Activated effector memory CD4-positive, alpha-beta T cell treated with anti-CD3 and anti-CD28 coated beads, Interleukin-2, amount 50 U/mL, for 16 hours (primary cell): ENCODE measurements at places on chromosomes 2 and 18.

- no peak for DNase-seq
These were observed 39.4 kb upstream of the TPO start for GRCh38 chr2:1373830-1374229.

DNA sequence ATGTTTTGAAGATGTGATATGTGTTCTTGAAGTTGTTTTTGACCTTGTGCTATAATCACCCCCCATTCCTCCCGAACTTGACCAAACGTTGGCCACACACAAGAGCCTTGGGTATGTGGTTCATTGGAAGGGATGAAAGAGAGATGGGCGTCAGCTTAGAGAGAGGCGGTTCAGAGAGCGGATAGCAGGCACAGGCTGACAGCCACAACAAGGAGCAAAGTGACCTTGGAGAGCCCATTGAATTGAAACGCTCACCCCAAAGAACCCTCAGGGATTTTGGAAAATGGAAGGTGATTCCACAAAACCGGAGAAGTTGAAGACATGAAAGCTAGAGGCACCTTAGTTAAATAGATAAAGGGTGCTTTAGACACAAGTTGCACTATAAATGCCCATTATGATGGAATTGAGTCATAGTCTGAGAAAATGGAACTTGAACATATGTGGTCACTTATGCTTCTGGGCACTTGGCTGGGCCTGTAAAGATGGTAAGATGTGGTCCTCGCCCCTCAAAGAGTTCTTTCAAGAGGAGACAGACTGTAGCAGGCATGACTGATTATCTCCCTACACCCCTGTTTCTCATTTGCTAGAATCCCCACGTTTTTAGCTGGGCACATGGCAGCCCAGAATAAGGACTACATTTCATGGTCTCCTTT, 188.5 kb upstream of the HAAO start:
- peak; percentile 17 for DNase-seq

DNA sequence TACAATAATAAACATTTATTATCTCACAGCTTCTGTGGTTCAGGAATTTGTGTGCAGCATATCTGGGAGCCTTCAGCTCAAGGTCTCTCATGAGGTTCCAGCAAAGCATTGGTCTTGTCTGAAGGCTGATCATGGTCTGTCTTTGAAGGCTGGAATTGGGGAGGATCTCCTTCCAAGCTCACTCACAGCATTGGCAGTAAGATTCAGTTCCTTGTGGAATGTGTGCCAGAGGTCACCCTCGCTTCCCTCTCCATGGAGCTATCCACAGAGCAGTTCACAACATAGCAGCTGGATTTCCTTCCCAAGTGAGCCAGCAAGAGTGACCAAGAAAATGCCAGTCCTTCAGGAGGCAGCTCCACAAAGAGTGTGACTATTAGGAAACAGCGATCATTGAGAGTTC, 202.2 kb upstream of the ST6GAL2 start:
- no peak for DNase-seq

DNA sequence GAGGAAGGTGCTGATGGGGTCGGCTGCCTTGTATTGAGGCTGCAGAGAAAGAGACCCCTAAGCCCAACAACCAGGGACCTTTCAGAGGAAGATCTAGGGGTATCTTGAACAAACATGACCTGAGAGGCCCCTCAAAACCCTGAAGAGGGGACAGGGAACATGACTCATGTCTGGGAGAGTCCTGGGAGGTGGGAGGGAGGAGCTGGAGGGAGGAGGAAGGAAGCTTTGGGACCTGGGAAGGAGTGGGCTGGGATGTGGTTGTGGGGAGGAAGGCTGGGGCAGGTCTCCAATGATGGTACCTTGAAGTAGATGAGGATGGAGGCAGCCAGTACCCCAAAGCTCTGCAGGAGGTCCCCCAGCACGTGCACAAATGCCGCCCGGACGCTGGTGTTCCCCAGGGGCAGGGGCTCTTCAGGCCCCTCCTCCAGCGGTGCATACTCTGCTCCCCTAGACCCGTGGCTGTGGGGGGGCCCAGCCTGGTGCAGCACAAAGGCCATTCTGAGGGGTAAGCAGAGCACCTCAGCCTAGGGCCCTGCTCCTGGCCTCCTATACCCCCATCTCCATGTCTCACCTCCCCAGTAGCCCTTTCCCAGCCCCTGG, 5.9 kb downstream of the SLC30A3 start:
- no peak for DNase-seq

- no peak for DNase-seq
These were observed 124.7 kb downstream of the HDAC4 start for GRCh38 chr2:239275847-239276831.

- DNase-seq, result no peak
These were observed 16.5 kb downstream of the ABI2 start for GRCh38 chr2:203344667-203345066.

- no peak for DNase-seq
These were observed 98.5 kb downstream of the MYOM1 start for GRCh38 chr18:3121259-3121658.

GRCh38 chr2:127193164-127193966, 26.7 kb downstream of the CYP27C1 start:
- DNase-seq, result no peak

- DNase-seq, result no peak
These were observed 382.3 kb upstream of the NXPH2 start for GRCh38 chr2:139162456-139162855.

DNA sequence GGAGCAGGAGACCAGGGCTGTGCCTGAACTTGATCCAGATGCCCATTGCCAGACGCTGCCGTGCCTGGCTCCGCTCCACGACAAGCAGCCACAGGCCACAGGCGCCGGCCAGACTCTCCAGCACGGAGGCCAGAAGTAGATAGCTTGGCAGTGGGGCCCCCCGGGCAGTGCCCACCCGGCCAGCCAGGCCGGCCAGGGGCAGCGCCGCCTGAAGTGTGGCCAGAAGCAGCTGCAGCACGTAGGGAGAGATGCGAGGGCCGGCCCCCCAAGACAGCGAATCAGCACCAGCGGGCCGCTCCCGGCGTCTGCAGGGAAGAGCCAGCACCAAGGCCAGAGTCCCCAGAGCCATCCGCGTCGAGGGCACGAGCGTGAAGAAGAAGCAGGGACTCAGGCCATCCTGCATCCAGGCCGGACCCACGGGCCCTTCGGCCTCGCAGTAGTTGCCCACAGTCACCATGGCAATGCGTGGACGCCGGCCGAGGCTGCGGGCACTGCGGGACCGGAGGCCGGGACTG, 484 bp downstream of the ABCB6 start:
- no peak for DNase-seq

GRCh38 chr2:59301466-59302402, 1060.6 kb upstream of the FANCL start:
- DNase-seq, result no peak

- no peak for DNase-seq
These were observed 462.7 kb downstream of the TGIF1 start for GRCh38 chr18:3912705-3913104.

DNA sequence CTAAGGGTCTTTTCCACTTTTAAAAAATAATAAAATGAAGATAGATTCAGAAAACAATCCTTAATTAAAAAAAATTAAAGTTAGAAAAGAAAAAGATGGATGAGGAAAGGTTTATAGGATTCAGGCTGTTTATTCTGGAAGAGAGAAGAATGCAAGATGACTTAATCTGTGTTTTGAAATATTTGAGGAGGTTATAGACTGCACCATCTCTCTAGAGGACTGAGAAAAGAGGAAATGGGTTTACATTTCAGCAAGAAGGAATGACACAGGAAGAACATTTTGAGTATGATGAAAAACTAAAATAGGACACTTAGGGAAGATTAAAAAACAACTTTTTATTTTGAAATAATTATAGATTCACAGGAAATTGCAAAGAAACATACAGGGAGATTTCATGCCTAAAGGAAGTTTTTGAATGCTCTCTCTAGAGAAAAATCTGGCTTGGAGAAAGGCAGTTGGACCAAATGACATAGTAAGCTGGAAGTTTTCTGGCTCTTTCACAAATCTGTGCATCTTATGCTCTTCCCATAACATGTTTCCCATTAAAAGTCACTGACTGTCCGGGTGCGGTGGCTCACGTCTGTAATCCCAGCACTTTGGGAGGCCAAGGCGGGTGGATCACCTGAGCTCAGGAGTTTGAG, 75.0 kb downstream of the CERS6 start:
- no peak for DNase-seq

DNA sequence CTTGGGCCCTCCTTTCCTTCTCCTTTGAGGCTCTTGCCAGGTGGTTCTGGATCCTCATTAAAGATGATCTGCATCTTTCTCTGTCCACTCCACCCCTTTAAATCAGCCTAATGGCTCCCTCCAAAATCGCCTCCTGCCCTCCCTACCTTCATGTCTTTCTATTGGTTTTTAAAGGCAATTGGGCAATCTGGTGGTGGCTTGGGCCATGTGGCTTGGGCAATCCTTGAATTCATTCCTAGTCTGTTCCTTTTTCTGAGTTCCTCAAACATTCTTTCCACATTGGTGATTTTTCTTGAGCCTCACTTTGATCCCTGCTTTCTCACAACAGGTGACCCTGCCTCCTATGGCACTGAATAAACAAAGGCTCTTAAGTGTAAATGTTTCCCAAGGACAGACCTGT, 266.2 kb upstream of the REV1 start:
- DNase-seq, result no peak

GRCh38 chr18:6876641-6877041, 147.1 kb downstream of the ARHGAP28 start:
- no peak for DNase-seq

- peak; percentile 36 for DNase-seq
These were observed 27.9 kb upstream of the GLI2 start for GRCh38 chr2:120707816-120708215.

- no peak for DNase-seq
These were observed 14.4 kb upstream of the TMEM131 start for GRCh38 chr2:98009887-98010760.

GRCh38 chr18:46764586-46764985, 7.7 kb upstream of the ST8SIA5 start:
- no peak for DNase-seq

GRCh38 chr2:15809404-15809803, 130.9 kb upstream of the MYCN start:
- no peak for DNase-seq

DNA sequence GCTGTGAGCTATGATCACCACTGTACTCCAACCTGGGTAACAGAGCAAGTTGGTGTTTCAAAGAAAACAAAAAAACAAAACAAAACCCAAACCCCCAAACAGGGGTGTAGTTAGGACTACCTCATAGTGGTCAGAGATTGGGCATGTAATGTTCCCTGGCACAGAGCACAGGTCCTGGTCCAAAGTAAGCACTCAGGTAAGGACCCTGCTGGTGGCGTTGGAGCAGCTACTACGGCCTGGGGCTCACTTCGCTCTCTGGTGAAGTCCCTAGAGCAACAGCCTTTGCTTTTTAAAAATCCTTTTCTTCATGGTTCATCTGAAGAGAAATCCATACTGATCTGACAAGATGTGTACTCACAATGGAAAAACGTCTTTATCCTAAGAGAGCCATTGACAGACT, 130.4 kb downstream of the ZNF236 start:
- no peak for DNase-seq

GRCh38 chr2:53527056-53527455, 240.5 kb upstream of the CHAC2 start:
- no peak for DNase-seq

GRCh38 chr2:190812506-190813294, 67.9 kb upstream of the GLS start:
- no peak for DNase-seq

DNA sequence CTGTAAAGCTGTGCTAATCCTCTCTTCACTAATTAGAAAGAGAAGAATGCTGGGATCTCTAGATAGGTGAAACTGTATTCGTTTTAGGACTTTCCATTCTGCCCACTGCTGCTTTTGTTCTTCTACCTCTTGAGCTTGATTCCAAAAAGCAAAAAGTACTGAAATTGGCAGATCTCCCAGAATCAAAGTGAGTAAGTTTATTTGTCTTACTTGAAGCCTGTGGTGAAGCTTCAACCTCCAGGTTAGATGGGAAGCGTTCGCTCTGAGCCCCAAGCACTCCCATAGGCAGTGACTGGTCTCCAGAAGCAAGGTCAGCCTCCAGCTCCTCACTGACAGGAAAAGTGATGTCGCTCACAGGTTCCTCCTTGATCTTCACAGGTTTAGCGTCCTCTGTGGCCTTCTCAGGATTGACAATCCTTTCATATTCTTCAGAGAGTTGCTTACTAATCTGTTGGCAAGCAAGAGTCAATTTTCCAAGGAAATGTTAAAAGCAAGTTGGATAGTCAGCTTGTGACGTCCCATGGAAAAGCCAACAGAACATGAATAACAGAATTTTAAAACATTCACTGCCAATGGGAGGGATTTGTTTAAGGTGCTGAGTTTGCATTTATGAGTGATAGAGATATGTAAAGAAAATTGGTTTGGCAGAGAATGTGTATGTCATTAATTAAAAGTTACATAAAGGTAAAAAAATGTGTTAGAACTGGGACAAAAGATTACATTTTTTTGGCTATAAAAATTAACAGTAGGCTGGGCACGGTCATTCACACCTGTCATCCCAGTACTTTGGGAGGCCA, 8.1 kb downstream of the SUPT7L start:
- no peak for DNase-seq

GRCh38 chr2:121134728-121135127, 150.3 kb downstream of the TFCP2L1 start:
- no peak for DNase-seq

DNA sequence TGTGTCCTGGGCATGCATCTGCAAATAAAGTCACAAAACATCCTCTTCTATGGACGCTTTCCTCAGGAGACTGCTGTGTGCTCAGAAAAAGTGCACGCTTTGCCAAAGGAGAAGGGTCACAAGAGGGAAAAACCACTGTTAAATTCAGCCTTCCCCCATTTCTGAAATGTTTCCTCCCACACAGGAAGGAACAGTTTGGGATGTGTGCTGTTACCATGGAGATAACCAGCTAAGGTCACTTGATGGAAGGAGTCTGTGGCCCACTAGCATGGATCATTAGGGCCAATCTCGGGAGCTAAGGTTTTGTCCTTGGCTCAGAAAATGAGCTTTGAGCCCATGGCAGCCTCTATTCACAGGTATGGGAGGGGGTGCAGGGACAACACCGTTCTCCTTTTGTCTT, 5.6 kb downstream of the KCNE4 start:
- no peak for DNase-seq

GRCh38 chr2:11357428-11357972, 13.1 kb upstream of the ROCK2 start:
- no peak for DNase-seq

- DNase-seq, result peak; percentile 42
These were observed 27.6 kb downstream of the CIB4 start for GRCh38 chr2:26613241-26614215.

GRCh38 chr2:16763493-16763899, 97.9 kb upstream of the CYRIA start:
- DNase-seq, result no peak

- DNase-seq, result peak; percentile 28
These were observed 77.0 kb upstream of the ATL2 start for GRCh38 chr2:38454081-38454480.

DNA sequence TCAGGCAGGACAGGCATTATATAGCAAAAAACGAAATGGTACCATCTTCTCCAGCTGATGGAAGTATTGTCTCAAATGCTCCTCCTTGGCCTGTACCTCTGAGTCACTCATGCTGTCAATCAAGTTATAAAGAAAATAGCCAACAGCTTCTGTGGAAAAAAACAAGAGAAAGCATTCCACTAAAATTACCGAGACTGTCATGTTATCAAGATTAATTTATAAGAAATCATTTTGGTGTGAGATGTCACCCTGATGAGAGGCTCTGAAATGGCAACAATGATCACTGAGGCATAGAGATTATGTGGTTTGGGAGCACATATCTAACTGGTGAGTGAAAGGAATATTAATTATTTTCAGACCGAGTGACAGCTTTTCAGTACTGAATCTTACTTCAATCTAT, 47.4 kb downstream of the LRPPRC start:
- DNase-seq, result no peak
